ENCODE measurements at places on chromosomes 13 and 19.

DNA sequence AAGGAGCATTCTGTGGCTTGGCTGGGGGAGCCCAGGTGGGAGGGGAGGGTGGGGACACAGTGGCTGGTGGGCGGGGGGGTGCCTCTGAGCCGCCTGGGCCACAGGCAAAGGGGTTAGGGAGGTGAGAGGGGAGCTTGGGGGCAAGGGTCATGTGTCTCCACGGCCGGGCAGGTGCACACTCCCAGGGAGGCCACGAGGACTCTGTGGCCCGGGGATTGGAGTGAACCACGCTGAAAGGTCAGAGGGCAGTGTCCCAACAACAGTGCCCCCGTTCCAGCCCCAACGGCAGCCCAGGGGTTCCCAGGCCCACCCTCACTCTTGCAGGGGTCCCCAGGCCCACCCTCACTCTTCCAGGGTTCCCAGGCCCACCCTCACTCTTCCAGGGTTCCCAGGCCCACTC is 9.6 kb downstream of the C2CD4C start:
- DNase-seq, result no peak

DNA sequence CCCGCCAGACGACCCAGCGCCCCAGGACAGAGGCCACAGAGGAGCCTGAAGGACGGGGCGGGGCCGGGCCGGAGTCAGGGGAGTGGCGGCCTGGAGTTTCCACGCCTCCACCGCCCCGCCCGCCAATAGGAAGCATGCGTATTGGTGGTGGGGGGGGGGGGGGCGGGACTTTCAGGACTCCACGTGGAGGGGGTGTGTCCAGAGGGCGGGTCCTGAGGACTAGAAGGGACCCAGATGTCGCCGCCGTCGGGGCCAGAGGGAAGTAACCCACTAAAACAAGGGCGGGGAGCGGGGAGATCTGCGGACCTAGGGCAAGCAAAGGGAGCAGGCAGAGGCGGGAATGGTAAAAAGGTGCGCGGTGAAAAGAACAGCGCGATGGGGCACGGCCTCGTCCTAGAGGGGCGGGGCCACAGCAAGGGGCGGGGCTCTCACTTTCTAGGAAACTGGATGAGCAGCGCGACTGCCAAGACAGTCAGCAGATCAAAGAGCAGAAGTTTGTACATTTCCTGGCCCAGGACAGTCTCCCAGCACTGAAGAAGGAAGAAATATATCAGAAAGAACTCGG is 2.8 kb upstream of the LENG1 start:
- DNase-seq, result no peak

DNA sequence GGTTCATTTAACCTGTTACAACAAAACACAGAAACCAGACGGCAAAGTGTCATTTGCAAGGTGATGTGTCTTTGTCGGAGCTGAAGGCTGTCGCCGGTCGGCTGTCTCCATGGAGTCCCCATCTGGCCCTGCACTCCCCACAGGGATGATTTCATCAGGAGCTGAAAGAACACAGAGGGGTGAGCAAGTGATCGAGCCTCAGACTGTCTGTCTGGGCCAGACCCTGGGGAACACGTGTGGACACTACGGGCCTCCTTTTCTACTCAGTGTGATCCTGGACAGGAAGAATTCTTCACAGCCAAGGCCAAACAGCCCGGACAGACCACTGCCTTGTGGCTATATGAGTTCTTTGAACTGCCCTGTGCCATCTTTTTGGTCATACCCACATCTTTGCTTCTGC is 85.1 kb downstream of the RNASEH2B start:
- DNase-seq, result no peak

- DNase-seq, result no peak
Observed at GRCh38 chr13:98543378-98544103, 33.4 kb downstream of the STK24 start.

GRCh38 chr19:17473041-17473440 is 2.7 kb downstream of the SLC27A1 start:
- no peak for DNase-seq

DNA sequence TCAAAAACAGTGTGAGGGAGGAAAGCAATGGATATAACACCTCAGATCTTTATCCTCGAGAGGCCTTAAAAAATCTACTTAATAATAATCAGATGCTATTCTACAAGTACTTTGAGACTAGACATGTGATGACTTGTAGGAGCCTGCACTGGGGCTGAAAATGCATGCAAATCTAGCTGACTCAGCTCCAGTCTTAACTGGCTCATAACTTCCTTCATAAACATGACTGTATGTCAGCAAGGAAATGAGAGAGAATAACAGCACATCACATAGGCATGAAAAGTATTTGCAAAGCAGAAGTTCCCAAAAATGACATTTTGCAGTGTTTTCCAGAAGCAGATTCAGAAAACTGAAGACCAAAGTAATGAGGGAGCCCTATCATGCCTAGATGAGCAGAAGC is 38.1 kb downstream of the PSG5 start:
- DNase-seq, result no peak

- DNase-seq, result no peak
Observed at GRCh38 chr13:114167426-114167825, 11.6 kb upstream of the CFAP97D2 start.

DNA sequence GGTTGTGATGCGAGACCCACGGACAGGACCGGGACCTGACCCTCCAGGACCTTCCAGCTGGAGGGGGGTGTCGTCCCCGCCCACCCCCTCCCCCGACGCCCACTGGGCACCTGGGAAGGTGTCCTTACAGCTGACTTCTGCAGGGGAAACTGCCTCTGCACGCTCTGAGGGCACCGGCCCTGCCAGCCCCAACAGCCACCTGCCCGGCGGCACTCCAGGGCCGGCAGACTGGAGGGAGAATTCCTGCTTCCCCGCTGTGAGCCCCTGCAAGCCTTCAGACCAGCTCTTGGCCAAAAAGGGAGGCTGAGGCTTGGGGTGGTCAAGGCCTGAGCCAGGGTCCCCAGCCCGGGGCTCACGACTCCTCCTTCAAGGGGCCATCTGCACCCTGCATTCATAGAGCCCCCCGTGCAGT is 1.2 kb downstream of the CNN2 start:
- no peak for DNase-seq

- no peak for DNase-seq
Observed at GRCh38 chr13:30021611-30022010, 171.2 kb upstream of the UBL3 start.

DNA sequence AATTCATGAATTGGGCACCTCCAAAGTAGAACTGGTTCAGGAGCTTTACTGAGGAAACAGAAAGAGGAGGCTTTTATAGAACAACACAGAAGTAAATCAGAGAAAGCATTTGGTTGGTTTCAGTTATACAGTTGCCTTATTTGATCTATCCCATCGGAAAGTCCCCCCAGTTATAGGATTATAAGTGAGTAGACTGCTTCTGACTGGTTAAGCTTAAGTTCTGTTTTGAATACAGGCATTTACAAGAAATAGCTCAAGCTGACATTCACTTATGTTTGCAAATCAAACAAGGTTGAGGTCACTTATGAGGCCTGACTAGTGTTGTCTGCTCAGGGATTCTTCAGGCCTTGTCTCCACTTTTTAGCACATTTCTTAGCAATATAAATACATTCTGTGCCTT is 857.4 kb downstream of the EFNB2 start:
- DNase-seq, result no peak

GRCh38 chr13:19152403-19152802 is 29.2 kb downstream of the TUBA3C start:
- DNase-seq, result no peak
